ENCODE measurements at places on chromosomes 16 and 17.
A peak's percentile ranks its signal among the peaks of the same experiment; 100 is the strongest.

GRCh38 chr16:27205423-27206065 is 2.2 kb downstream of the KDM8 start:
- DNase-seq: no peak

GRCh38 chr16:566475-567372 is at the start of gene NHLRC4:
Gene NHLRC4 (plus strand): TSS chr16:567005. CDS start chr16:568048, 1,043 bp downstream.
- peak; percentile 44 for DNase-seq

DNA sequence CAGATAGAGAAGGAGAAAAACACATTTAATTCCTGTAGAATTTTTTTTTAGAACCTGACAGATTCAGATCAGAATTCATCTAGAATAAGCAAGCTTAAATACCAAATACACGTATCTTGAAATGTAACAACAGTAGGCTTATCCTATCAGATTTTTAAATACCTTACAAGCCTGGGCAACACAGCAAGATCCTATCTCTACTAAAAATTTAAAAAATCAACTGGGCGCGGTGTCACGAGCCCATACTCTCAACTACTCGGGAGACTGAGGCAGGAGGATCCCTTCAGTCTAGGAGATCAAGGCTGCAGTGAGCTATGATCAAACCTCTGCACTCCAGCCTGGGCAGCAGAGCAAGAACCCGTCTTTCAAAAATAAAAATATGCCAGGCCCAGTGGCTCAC is 13.5 kb downstream of the ACOX1 start:
- no peak for DNase-seq

GRCh38 chr17:47235506-47235905 is 18.1 kb upstream of the ITGB3 start:
- no peak for DNase-seq

GRCh38 chr16:1308036-1308976 is 1.1 kb upstream of the UBE2I start:
- no peak for DNase-seq

- no peak for DNase-seq
Measured at GRCh38 chr16:73311857-73312723, 264.2 kb upstream of the ZFHX3 start.

- DNase-seq: no peak
Measured at GRCh38 chr16:47847220-47847970, 308.4 kb downstream of the ABCC12 start.

GRCh38 chr17:48307814-48308411 is 122.1 kb downstream of the SKAP1 start:
- peak; percentile 28 for DNase-seq

- DNase-seq: no peak
Measured at GRCh38 chr17:49342575-49342936, 19.5 kb downstream of the ZNF652 start.

Measured in stimulated activated CD4-positive, alpha-beta T cell treated with anti-CD3 and anti-CD28 coated beads, Interleukin-4, amount 100 ng/mL, for 48 hours (primary cell).